ENCODE measurements at places on chromosomes 6 and 20. TPM values are rescaled to one million over a fixed set of nuclear protein-coding genes. Genes with fewer than 3 reads are reported as not detected.

GRCh38 chr20:40887105-40887504 lies 141.5 kb upstream of the TOP1 start:
- peaks cover 38% of the 10 kb centered on the region for H3K4me1 ChIP-seq
- no peak overlapping the region for H3K27ac ChIP-seq
- DNase-seq = no peak
- peaks cover 1% of the 10 kb centered on the region for H3K27me3 ChIP-seq

DNA sequence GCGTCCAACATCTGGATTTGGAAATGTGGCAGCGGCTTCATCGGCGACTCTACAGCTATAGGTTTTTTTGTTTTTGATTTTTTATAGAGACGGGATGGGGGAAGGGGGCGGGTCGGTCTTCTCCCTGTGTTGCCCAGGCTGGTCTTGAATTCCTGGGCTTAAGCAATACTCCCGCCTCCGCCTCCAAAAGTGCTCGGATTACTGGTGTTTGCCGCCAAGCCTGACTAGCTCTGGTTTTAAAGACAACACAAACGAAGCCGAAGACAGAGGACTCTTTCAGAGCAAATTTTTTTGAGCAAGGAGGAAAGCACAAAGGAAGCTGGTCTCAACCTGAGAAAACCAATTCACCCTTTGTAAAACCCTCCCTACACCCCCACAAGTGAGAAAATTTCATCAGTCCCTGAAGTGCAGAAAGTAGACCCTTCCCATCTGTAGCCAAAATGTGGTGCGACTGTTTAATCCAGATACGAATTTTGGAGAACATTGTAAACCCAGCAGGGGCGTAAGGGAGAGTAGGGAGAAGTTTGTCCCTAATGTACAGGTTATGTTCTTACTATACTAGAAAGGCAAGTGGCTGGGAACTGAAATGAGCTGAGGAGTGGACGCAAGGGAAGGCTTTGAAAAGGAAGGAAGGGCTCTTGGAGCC lies 185.9 kb downstream of the TRIM27 start:
- peaks cover 13% of the 10 kb centered on the region for H3K4me1 ChIP-seq
- no peak for DNase-seq
- peaks cover 11% of the 10 kb centered on the region for H3K36me3 ChIP-seq
- H3K27me3 ChIP-seq = peaks cover 62% of the 10 kb centered on the region
- H3K27ac ChIP-seq = no peak overlapping the region

GRCh38 chr20:24598996-24599395 lies 129.6 kb downstream of the SYNDIG1 start:
- H3K27me3 ChIP-seq = peaks cover 3% of the 10 kb centered on the region
- H3K36me3 ChIP-seq = no peaks in the 10 kb centered on the region
- no peak for DNase-seq
- no peak overlapping the region for H3K4me3 ChIP-seq

- H3K4me1 ChIP-seq = peaks cover 55% of the 10 kb centered on the region
- peak; percentile 57 for DNase-seq
- H3K36me3 ChIP-seq = peaks cover 10% of the 10 kb centered on the region
- peak overlapping the region; percentile 68 for H3K4me3 ChIP-seq
These were observed 27.0 kb upstream of the TBC1D7 start for GRCh38 chr6:13355043-13355945.

DNA sequence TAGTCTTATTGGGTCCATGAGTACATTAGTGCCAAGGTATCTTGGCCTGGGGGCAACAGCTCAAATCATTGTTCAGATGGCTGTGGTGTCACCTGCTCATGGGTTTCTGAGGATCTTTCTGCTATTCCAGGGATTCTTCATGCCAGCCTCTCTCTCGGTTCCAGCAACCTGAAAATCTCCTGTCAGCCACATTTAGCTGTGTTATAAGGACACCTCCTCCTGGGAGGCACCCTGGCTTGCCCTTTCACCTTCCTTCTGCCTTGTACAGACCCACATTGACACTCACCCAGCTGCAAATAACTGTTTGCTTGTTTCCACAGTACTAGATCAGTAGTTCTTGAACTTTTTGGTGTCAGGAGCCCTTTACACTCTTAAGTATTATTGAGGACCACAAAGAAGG lies 159.9 kb downstream of the GRM4 start:
- no peak overlapping the region for H3K4me3 ChIP-seq
- H3K27me3 ChIP-seq = peaks cover 4% of the 10 kb centered on the region
- DNase-seq = no peak
- H3K4me1 ChIP-seq = peaks cover 4% of the 10 kb centered on the region
- H3K36me3 ChIP-seq = no peaks in the 10 kb centered on the region

GRCh38 chr20:444862-445426 lies 17.4 kb downstream of the TBC1D20 start:
- no peak for DNase-seq
- peaks cover 16% of the 10 kb centered on the region for H3K4me1 ChIP-seq
- H3K27me3 ChIP-seq = no peaks in the 10 kb centered on the region
- H3K36me3 ChIP-seq = peaks cover 59% of the 10 kb centered on the region
- H3K4me3 ChIP-seq = no peak overlapping the region
- H3K27ac ChIP-seq = no peak overlapping the region

CCN2 gene
- not detected for total RNA-seq

FAM162B gene
- not detected for total RNA-seq

DNA sequence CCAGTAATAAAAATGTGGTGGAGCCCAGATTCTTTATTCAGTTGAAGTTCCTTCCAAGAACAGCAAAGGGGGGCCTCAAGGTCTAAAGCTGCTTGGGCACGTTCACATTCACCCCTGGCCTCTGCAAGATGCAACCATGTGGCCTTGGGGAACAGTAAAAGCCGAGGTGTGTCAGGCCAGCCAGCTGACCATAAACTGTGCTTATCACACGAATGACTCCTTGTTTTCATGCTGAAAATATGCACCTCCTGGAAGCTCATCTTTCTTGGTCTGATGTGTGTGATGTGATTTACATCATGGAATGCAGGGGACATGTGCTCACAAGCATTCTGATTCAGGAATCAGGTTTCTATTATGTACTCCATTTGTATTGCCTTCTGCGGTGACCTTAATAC lies 211.6 kb upstream of the MARCKS start:
- H3K36me3 ChIP-seq = no peaks in the 10 kb centered on the region
- no peaks in the 10 kb centered on the region for H3K4me1 ChIP-seq
- no peak for DNase-seq
- H3K27ac ChIP-seq = no peak overlapping the region
- H3K4me3 ChIP-seq = no peak overlapping the region

- no peak overlapping the region for H3K4me3 ChIP-seq
- H3K27me3 ChIP-seq = peaks cover 5% of the 10 kb centered on the region
- no peaks in the 10 kb centered on the region for H3K36me3 ChIP-seq
- peak; percentile 77 for DNase-seq
- peaks cover 15% of the 10 kb centered on the region for H3K4me1 ChIP-seq
These were observed 68.0 kb downstream of the PLAGL1 start for GRCh38 chr6:143940011-143940597.

DNA sequence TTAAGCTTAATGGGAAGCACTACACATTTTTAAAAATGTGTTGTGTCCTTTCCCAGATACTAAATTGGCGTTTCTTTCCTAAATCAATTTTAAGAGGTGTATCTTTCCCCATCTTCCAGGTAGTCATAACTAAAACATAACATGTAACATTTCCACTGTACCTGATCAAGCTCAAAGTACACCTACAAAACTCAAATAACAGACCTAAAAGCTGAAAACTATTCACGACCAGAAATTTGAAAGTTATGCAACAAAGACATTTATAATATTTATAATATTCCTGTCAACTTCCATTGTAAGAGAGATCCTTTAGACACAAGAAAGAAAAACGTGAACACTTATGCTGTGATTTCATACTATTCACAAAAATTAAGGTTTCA lies 3.5 kb downstream of the STAU1 start:
- peaks cover 26% of the 10 kb centered on the region for H3K36me3 ChIP-seq
- no peak for DNase-seq
- H3K4me3 ChIP-seq = no peak overlapping the region
- peaks cover under 1% of the 10 kb centered on the region for H3K27me3 ChIP-seq
- no peak overlapping the region for H3K27ac ChIP-seq

TSPYL4 gene
- total RNA-seq = 19.3 TPM

MATN4 gene
- total RNA-seq = 0.39 TPM

DNA sequence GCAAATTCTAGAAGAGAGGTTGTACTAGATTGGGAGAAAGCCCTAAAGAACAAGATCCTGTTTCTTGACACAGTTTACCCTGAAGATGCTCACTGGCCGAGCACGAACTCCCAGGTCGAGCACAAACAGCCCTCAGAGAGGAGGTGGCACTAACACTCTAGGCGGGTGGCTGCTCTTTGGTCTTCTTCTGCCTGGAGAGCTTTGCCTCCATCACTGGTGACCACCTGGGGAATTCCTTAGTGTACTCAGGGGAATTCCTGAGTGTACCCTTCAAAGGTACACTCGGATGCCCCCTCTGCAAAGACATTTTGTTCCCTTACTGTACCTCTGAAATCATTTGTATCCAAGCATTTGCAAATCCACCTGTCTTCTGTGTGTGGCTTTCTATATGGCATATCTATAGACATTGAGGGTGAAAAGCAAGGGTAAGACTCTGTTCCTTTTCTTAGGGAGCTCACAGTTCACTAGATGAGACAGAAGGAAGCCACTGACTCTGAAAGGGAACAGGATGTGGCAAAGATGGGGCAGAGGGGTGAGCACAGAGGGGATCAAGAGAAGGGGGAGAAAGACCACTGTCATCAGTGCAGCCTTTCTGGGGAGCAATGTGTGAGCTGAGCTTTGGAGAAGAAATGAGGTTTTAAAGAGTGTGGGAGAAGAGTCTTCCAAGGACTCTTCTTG lies 169.8 kb upstream of the PROKR2 start:
- H3K27ac ChIP-seq = peak overlapping the region; percentile 53
- no peak overlapping the region for H3K4me3 ChIP-seq
- H3K4me1 ChIP-seq = peaks cover 63% of the 10 kb centered on the region
- peak; percentile 29 for DNase-seq

TFAP2C gene
- not detected for total RNA-seq

- H3K4me3 ChIP-seq = no peak overlapping the region
- no peak for DNase-seq
- no peak overlapping the region for H3K27ac ChIP-seq
- no peaks in the 10 kb centered on the region for H3K4me1 ChIP-seq
- H3K27me3 ChIP-seq = no peaks in the 10 kb centered on the region
These were observed 583.5 kb downstream of the EYS start for GRCh38 chr6:65123521-65123920.

CPXM1 gene
- 0.11 TPM for total RNA-seq

PPP1R11 gene
- 48.1 TPM for total RNA-seq

TLDC2 gene
- total RNA-seq = not detected

TFEB gene
- total RNA-seq = 21.2 TPM

- H3K36me3 ChIP-seq = no peaks in the 10 kb centered on the region
- no peaks in the 10 kb centered on the region for H3K4me1 ChIP-seq
- no peak overlapping the region for H3K4me3 ChIP-seq
- H3K27me3 ChIP-seq = peaks cover 11% of the 10 kb centered on the region
These were observed 73.5 kb upstream of the NFATC2 start for GRCh38 chr20:51616060-51616459.

ARMH2 gene
- total RNA-seq = 1.7 TPM

DNA sequence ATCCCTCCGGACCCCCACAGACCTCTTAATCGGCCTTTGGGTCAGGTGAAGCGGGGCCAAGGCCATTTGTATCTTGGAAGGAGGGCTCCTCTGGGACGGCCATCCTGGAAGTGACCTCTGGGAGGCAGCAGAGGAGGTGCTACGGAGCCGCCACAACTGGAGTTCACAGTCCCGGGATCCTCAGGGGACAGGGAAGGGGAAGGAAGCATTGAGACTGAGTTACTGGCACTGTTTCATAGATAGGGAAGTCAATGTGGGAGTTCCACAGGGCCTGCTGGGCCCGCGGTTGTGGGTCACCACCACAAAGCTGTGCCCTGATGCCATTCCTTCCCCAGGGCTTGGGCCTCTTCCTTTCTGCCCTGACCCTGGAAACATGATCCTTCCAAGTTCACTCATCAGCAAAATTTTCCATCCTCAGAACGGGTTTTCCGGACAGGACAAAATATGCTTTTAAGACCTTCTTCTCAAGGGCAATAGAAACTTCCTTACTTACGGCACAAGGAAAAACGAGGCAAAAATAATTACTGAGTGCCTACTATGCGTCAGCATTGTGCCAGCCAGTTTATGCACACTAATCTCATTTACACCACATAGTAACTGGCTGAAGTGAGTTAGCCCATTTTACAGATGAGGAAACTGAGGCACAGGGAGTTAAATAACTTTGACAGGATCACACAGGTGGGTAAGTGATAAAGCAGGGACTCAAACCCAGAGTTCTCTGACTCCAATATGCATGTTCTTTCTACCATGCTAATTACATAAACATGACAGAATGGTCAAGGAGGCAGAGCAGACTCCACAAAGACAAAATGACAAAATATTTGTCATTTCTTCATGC lies 143.8 kb downstream of the UNC5CL start:
- H3K4me3 ChIP-seq = no peak overlapping the region
- no peaks in the 10 kb centered on the region for H3K36me3 ChIP-seq
- H3K4me1 ChIP-seq = no peaks in the 10 kb centered on the region
- H3K27ac ChIP-seq = no peak overlapping the region

- H3K4me3 ChIP-seq = no peak overlapping the region
- no peak overlapping the region for H3K27ac ChIP-seq
- H3K4me1 ChIP-seq = peaks cover 21% of the 10 kb centered on the region
- DNase-seq = no peak
These were observed 47.9 kb downstream of the AKIRIN2 start for GRCh38 chr6:87654122-87654521.

- no peak overlapping the region for H3K4me3 ChIP-seq
- H3K4me1 ChIP-seq = no peaks in the 10 kb centered on the region
- H3K27me3 ChIP-seq = no peaks in the 10 kb centered on the region
- no peaks in the 10 kb centered on the region for H3K36me3 ChIP-seq
- H3K27ac ChIP-seq = no peak overlapping the region
These were observed 200.0 kb downstream of the ADGRG6 start for GRCh38 chr6:142501795-142502194.

IMPG1 gene
- not detected for total RNA-seq

DNA sequence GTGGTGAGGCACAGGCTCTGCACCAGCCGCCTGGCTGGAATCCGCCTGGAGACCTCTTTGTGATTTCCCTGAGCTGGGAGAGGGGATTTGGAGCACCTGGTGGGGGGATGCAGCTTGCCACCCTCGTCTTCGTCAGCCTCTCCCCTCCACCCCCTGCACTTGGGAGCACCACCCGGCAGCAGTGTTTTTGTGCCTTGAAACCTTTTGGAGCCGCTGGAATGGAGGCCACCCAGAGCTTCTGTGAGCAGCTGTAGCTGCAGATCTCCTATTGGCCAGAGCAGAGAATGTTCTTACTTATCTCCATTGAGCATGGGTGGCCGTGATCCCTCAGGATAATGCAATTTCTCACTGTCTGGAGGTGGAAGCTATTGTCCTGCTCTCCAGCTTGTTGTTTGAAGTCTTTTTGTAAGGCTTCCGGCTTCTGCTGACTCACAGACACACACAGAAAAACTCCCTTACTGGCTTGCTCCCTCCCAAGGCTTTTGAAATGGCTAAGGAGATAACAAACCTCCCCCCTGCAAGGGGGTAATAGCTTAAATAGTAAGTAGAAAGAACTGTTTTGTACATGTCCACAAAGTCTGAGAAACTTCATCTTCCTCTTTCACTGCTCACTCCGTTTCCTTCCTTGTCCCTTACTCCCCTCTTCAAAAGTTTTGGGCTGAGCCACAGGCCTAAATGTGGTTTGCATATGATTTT lies 271.2 kb downstream of the PRL start:
- no peaks in the 10 kb centered on the region for H3K27me3 ChIP-seq
- no peaks in the 10 kb centered on the region for H3K36me3 ChIP-seq
- H3K27ac ChIP-seq = peak overlapping the region; percentile 76
- no peak overlapping the region for H3K4me3 ChIP-seq
- DNase-seq = peak; percentile 25

- no peak for DNase-seq
- H3K4me1 ChIP-seq = no peaks in the 10 kb centered on the region
- H3K27me3 ChIP-seq = peaks cover 6% of the 10 kb centered on the region
These were observed 86.5 kb upstream of the MYL9 start for GRCh38 chr20:36454698-36455427.

All from activated CD8-positive, alpha-beta T cell treated with anti-CD3 and anti-CD28 coated beads, Interleukin-2, amount 10 ng/mL, durations not matched to agents 7 days and 5 days (primary cell).